ENCODE measurements at places on chromosomes 7 and 10. TPM values are rescaled to one million over a fixed set of nuclear protein-coding genes. Genes with fewer than 3 reads are reported as not detected.

- peaks cover 13% of the 10 kb centered on the region for H3K27me3 ChIP-seq
- H3K4me3 ChIP-seq = no peak overlapping the region
- peak; percentile 76 for DNase-seq
- no peak overlapping the region for H3K27ac ChIP-seq
- H3K36me3 ChIP-seq = no peaks in the 10 kb centered on the region
- no peaks in the 10 kb centered on the region for H3K4me1 ChIP-seq
These were observed 15.5 kb upstream of the CRTAC1 start for GRCh38 chr10:98045785-98046389.

- no peaks in the 10 kb centered on the region for H3K27me3 ChIP-seq
- no peak for DNase-seq
- H3K36me3 ChIP-seq = no peaks in the 10 kb centered on the region
- no peaks in the 10 kb centered on the region for H3K4me1 ChIP-seq
These were observed 13.4 kb upstream of the SLIT1 start for GRCh38 chr10:97199152-97199551.

DNA sequence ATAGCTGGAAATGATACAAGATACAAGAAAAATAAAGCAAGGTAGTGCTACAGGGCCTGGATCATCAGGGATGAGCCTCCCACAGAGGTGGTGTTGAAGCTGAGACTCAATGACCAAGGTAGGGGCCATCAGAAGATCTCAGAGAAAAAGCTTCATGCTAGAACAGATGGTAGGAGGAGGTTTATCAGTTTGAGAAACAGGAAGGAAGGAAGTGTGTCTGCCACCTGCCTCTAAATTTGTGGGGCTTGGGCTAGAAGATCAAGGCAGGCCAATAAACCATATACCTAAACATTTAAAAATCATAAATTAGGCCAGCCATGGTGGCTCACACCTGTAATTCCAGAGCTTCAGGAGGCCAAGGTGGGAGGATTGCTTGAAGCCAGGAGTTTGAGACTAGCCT lies 410.8 kb upstream of the PRKCQ start:
- no peaks in the 10 kb centered on the region for H3K27me3 ChIP-seq
- no peaks in the 10 kb centered on the region for H3K36me3 ChIP-seq
- no peak for DNase-seq

DNA sequence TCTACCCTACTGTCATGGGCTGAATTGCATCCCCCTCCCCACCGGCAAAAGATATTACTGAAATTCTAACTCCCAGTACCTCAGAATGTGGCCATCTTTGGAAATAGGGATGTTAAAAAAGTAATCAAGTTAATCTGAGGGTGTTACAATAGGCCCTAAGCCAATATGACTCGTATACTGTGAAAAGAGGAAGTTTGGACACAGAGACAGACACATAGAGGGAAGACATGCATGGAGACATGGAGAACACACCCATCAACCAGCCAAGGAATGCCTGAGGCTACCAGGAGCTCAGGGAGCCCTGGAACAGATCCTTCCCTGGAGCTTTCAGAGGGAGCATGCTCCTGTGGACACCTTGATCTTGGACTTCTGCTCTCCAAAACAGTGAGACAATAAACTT lies 138.2 kb upstream of the ADO start:
- no peaks in the 10 kb centered on the region for H3K27me3 ChIP-seq
- H3K4me1 ChIP-seq = no peaks in the 10 kb centered on the region
- H3K4me3 ChIP-seq = no peak overlapping the region
- DNase-seq = no peak
- no peak overlapping the region for H3K27ac ChIP-seq
- H3K36me3 ChIP-seq = no peaks in the 10 kb centered on the region

- H3K36me3 ChIP-seq = no peaks in the 10 kb centered on the region
- no peaks in the 10 kb centered on the region for H3K27me3 ChIP-seq
- DNase-seq = peak; percentile 75
- H3K27ac ChIP-seq = peak overlapping the region; percentile 63
These were observed 975 bp upstream of the USP54 start for GRCh38 chr10:73591935-73592699.

DNA sequence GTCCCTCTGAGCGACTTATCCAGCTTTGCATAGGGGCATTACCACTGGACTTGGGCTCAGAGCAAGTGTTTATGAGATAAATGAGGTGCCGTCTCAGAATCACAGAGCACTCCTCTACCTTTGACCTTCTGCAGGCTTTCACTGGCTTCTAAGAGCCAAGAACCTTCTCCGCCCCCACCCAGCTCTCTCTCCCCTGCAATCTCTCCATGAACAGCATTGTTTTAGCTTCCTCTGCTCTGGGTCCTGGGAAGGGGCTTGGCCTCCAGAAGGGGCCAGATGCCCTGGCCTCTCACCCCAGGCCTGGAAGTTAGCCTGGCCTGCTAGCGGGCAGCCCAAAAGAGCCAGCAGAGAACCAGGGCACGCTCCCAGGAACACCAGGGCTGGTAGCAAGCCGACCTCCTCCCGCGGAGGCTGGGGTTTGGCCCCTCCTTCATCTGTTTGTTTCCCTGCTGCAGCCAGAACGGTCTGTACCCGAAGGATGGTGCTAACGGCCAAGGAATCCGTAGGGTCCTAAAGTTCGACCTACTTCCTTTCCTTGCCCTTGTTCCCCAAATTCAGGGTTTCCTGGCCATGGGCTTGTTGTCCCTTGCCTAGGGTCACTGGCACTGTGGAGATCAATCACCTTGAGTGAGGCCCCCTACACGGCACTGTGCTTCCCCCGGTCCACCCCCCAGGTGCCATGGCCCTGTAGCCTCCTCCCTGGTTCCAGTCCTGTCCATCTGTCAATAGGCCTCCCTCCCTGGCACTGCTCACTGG lies 18.7 kb upstream of the DDIT4 start:
- H3K36me3 ChIP-seq = no peaks in the 10 kb centered on the region
- peak overlapping the region; percentile 69 for H3K27ac ChIP-seq
- peak; percentile 76 for DNase-seq
- H3K4me1 ChIP-seq = peaks cover 36% of the 10 kb centered on the region
- no peaks in the 10 kb centered on the region for H3K27me3 ChIP-seq

DNA sequence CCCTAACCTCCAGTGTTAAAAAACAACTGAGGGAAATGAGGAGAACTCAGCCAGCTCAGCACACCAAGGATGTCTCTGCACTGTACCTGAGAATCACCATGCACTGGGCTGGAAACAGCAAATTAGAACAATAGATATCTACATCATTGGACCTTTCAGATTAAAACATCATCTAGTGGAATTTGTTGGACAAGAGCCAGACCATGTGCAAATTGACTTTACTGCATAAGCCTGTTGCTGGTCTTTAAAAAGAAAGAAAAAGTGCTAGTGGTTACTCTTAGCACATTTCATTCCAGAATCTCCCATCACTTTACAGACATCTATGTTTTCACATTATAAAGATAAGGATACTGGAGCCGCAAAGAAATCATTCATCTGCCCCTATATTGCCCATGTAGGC lies 75.4 kb downstream of the FGFR2 start:
- DNase-seq = peak; percentile 38
- H3K36me3 ChIP-seq = no peaks in the 10 kb centered on the region
- H3K27me3 ChIP-seq = no peaks in the 10 kb centered on the region
- no peak overlapping the region for H3K4me3 ChIP-seq
- no peak overlapping the region for H3K27ac ChIP-seq

DNA sequence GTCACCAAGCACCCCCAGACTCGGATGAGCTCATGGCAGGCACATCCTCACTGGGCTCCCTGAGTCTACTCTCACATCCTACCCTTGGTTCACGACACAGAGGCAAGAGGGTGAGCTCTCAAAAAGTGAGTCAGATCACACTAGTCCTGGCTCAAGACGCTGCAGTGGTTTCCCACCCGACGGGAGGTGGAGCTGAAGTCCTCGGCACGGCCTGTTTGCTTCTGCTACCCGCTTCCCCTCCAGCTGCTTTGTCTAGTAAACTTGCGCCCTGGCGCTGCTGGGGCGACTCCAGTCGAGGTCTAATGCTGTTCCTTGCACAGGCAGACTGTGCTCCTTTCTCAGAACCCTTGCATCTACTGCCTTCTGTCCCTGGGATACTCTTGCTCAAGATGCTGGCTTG lies 13.5 kb upstream of the SFMBT2 start:
- no peak overlapping the region for H3K4me3 ChIP-seq
- no peaks in the 10 kb centered on the region for H3K4me1 ChIP-seq
- no peak for DNase-seq
- no peak overlapping the region for H3K27ac ChIP-seq
- H3K36me3 ChIP-seq = no peaks in the 10 kb centered on the region

- DNase-seq = no peak
- no peak overlapping the region for H3K27ac ChIP-seq
- peaks cover 42% of the 10 kb centered on the region for H3K36me3 ChIP-seq
- H3K4me1 ChIP-seq = no peaks in the 10 kb centered on the region
- no peaks in the 10 kb centered on the region for H3K27me3 ChIP-seq
These were observed 92.8 kb upstream of the FAM133B start for GRCh38 chr7:92682903-92683539.

GRCh38 chr7:140625908-140626868 lies 14.4 kb downstream of the DENND2A start:
- DNase-seq = peak; percentile 99
- no peak overlapping the region for H3K4me3 ChIP-seq
- H3K36me3 ChIP-seq = no peaks in the 10 kb centered on the region
- H3K27me3 ChIP-seq = no peaks in the 10 kb centered on the region

GRCh38 chr7:66500087-66500486 lies 128.6 kb upstream of the KCTD7 start:
- H3K27ac ChIP-seq = no peak overlapping the region
- H3K4me1 ChIP-seq = no peaks in the 10 kb centered on the region
- H3K4me3 ChIP-seq = 0 out of 2 replicates have a peak overlapping the region, but pooled peaks have one; percentile 7
- no peaks in the 10 kb centered on the region for H3K27me3 ChIP-seq
- peak; percentile 65 for DNase-seq

- no peak overlapping the region for H3K27ac ChIP-seq
- no peaks in the 10 kb centered on the region for H3K36me3 ChIP-seq
- DNase-seq = no peak
- no peaks in the 10 kb centered on the region for H3K27me3 ChIP-seq
These were observed 57.3 kb downstream of the PALS2 start for GRCh38 chr7:24630596-24630995.

DNA sequence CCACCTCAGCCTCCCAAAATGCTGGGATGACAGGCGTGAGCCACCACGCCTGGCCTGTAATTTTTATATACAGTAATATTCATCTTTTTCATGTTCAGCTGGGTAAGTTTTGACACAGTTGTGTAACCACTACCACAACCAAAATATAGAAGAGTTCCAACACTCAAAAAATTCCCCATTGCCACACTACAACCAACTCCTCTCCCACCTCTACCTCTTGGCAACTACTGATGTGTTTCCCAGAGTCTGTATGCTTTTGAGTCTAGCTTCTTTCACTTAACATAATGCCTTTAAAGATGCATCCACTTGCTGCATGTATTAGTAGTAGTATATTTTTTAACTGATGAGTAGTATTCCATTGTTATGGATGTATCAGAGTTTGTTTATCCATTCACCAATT lies 90.7 kb downstream of the SRPK2 start:
- DNase-seq = no peak
- H3K27me3 ChIP-seq = no peaks in the 10 kb centered on the region
- no peak overlapping the region for H3K27ac ChIP-seq
- no peaks in the 10 kb centered on the region for H3K36me3 ChIP-seq

DNA sequence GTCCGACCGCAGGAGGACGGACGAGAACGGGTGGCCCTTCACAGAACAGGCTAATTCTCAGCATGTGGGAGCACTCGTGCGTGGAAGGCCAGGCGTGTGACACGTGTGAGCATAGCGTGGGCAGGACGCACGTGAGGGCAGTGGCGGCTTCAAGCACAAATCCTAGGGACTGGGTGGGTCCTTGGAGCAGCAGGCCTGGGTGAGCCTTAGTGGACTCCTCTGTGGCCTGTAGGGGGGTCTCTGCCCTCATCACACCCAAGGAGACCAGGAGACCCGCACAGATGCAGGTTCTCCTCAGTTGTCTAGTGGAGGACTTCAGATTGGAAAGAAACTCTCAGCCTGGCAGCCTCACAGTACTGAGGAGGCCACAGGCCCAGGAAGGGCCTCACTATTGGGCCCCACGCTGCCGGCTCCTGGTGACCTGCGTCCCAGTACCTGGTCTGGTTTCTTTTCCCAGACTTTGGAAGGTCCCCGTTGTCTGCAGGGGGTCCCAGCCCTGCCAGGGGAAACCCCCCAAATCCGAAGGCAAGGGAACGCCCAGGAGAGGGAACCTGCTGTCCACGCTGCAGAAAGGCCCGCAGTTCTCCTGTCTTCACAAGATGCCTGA lies 49.1 kb upstream of the FAM20C start:
- no peaks in the 10 kb centered on the region for H3K36me3 ChIP-seq
- H3K27me3 ChIP-seq = no peaks in the 10 kb centered on the region
- no peak overlapping the region for H3K4me3 ChIP-seq
- DNase-seq = no peak

GRCh38 chr10:103197903-103198302 lies 4.8 kb upstream of the NT5C2 start:
- no peaks in the 10 kb centered on the region for H3K36me3 ChIP-seq
- H3K27me3 ChIP-seq = no peaks in the 10 kb centered on the region
- no peak for DNase-seq
- H3K4me1 ChIP-seq = peaks cover 8% of the 10 kb centered on the region

DNA sequence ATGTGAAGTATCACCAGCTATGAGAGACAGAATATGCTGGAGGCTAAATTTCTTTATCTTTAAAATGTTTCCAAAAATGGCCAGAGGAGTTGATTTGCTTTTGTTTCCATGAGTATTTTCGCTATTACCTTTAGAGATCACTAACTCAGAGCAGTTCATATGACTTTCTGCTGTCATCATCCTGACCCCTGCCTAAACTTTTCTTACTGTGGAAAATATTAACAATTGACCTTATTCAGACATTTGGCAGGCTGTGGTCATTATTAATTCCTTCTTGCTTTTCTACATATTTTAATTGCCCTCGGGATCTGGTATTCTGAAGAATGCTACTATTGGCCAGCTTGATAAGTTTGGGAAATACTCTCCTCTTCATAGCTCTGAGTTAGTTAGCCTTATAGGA lies 156.5 kb downstream of the EXOC4 start:
- no peaks in the 10 kb centered on the region for H3K27me3 ChIP-seq
- no peak for DNase-seq
- H3K36me3 ChIP-seq = no peaks in the 10 kb centered on the region
- H3K4me3 ChIP-seq = no peak overlapping the region
- H3K27ac ChIP-seq = no peak overlapping the region

GRCh38 chr7:5229451-5230264 lies 39.6 kb downstream of the WIPI2 start:
- peaks cover 44% of the 10 kb centered on the region for H3K36me3 ChIP-seq
- H3K27me3 ChIP-seq = no peaks in the 10 kb centered on the region
- H3K27ac ChIP-seq = no peak overlapping the region
- no peak overlapping the region for H3K4me3 ChIP-seq
- no peak for DNase-seq

DNA sequence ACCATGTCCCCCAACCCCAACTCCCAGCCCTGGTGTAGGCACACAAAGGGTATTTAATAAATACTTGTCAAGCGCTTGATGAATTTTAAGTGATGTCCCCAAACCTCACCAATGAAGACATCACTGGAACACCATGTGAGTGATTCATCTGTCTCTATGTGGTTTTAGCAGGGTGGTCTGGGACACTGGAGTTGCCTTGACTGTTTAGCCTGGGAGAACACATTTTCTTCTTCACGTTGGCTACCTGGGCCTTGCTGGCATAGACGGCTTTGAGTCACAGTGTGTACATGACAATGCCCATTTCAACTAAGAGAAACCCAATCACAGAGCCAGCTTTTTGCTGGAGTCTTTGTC lies 24.8 kb upstream of the SHH start:
- H3K4me1 ChIP-seq = no peaks in the 10 kb centered on the region
- H3K4me3 ChIP-seq = no peak overlapping the region
- H3K27me3 ChIP-seq = peaks cover 44% of the 10 kb centered on the region
- DNase-seq = no peak

SLIT1 gene
- total RNA-seq = 0.04 TPM

TMEM213 gene
- total RNA-seq = not detected

MORN4 gene
- 2.9 TPM for total RNA-seq

KIAA1549 gene
- 12.5 TPM for total RNA-seq

EPHB4 gene
- total RNA-seq = 61.7 TPM

GLI3 gene
- total RNA-seq = 8.9 TPM

STAMBPL1 gene
- 4.7 TPM for total RNA-seq

Data from SJCRH30 (cell line).